ENCODE measurements at places on chromosomes 2 and 18.

DNA sequence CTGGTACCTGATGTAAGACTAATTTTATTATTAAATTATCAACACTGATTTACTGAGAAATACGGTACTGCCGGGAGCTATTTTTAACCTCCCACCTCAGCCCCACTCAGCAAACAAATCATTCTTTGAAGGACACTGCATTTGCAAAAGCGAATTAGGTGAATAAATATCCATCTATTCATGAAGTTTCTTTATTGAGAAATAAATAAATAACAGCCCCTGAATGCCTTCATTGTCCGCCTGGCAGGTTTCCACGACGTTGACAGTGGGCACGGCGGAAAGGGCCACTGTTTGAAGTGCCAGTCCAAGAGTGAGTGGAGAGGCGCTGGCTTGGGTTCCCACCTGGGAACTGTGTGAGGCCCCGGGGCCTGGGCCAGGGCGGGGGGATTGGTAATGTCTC, 15.7 kb downstream of the C1QL2 start:
- DNase-seq = no peak

GRCh38 chr2:618005-618404, 59.2 kb downstream of the TMEM18 start:
- no peak for DNase-seq

DNA sequence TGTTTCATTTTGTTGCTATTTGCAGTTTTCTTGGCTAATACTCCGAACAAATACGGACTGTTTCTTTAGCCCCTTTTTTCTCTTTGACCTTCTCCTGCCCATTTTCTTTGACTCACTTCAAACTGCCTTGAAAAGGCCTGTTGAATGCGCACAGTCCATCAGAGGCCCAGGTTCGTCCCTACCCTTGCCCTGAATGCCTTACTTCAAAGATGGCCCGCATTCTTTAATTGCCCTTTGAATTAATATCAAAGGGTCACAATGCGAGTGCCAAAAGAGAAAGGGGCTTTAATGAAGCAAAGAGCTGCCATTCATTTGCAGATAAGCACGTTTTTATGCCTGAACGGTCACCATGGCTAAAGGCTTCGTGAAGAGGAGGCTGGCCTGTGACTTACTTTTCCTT, 29.7 kb downstream of the PAX3 start:
- no peak for DNase-seq

GRCh38 chr2:189265696-189266320, 86.2 kb upstream of the COL5A2 start:
- DNase-seq = no peak
